Glutamatergic neuron (in vitro differentiated cells): ENCODE measurements at places on chromosomes 6 and 20.
A peak's percentile ranks its signal among the peaks of the same experiment; 100 is the strongest.

DNA sequence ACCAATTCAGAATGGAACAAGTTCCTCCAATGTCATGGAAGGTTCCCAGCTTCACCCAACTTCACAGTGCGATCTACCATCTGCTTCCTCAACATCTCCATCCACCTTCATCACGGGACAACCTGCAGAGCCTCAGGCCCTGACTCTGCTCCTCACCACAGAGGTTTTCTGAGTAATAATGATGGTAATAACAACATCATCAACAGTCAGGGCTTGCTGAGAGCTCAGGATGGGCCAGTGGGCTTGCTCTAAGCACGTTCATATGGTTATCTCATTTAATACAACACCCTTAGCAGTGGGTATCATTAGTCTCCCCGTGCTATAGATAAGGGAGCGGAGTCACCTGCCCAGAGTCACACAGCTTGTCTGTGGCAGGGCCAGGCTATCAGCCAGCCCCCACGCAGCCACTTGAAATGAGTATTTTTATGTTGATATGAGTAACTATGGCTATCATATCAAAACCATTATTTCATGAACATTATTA is 38.6 kb downstream of the PREX1 start:
- H3K36me3 ChIP-seq: no peaks in the 10 kb centered on the region
- H3K27me3 ChIP-seq: peaks cover 13% of the 10 kb centered on the region
- peak overlapping the region; percentile 58 for H3K4me3 ChIP-seq

DNA sequence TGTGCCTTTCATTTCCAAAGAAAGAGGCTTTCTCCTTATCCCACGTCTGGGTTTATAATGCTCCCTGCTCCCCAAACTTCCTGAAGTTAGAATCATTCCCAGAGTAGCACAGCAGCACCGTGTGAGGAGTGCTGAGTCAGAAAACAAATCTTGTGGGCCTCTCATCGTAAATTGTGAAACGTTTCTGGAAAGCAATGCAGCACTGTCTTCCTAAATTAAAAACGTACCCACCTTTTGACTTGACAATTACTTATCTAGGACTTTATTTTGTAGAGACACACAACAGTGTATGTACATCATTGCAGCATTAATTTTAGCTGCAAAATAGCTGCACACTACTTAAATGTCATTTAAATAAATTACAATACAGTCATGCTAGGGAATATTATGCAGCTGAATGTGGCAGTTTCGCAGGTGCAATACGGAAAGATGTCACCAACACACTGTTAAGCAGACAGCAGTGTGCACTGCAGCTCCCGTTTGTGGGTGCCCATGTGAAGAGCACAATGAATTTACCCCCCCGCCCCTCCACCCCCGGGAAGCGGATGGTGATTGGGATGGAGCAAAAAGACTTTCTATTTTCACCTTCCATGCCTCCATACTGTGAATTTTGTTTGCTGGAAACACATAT is 30.8 kb downstream of the RRBP1 start:
- H3K36me3 ChIP-seq: no peaks in the 10 kb centered on the region
- H3K4me3 ChIP-seq: no peak overlapping the region
- peaks cover 3% of the 10 kb centered on the region for H3K27me3 ChIP-seq
- no peak for DNase-seq
- peaks cover 39% of the 10 kb centered on the region for H3K4me1 ChIP-seq

DNA sequence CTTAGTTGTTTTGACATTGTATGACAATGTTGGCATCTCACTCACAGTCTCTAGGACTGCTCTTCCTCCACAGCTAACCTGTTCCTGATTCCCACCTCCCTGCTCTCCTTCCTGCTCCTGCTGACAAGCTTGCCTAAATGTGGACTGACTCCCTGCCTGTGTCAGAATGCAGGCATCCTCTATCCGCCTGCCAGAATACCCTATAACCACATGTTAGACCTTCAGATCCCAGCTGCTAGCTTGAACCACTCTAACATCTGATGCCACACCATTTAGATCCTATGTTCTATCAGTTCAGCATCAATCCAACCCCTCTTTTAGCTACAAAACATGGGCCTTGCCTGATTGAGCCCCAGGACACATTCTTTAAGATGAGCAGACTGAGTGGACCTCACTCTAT is 12.2 kb downstream of the FILIP1 start:
- no peak overlapping the region for H3K27ac ChIP-seq
- H3K27me3 ChIP-seq: no peaks in the 10 kb centered on the region
- no peak overlapping the region for H3K4me3 ChIP-seq

- peaks cover 3% of the 10 kb centered on the region for H3K27me3 ChIP-seq
- H3K27ac ChIP-seq: no peak overlapping the region
- no peak overlapping the region for H3K4me3 ChIP-seq
- peak; percentile 42 for DNase-seq
- peaks cover 2% of the 10 kb centered on the region for H3K4me1 ChIP-seq
Measured at GRCh38 chr20:38196592-38196991, 31.5 kb upstream of the TGM2 start.

GRCh38 chr20:63174309-63175037 is 41.5 kb downstream of the YTHDF1 start:
- peak overlapping the region; percentile 38 for H3K4me3 ChIP-seq
- no peak overlapping the region for H3K27ac ChIP-seq

- H3K4me1 ChIP-seq: no peaks in the 10 kb centered on the region
- peaks cover 5% of the 10 kb centered on the region for H3K36me3 ChIP-seq
- peaks cover 10% of the 10 kb centered on the region for H3K27me3 ChIP-seq
- no peak overlapping the region for H3K4me3 ChIP-seq
Measured at GRCh38 chr6:108768166-108768555, 80.1 kb upstream of the ARMC2 start.

GRCh38 chr20:22723659-22724058 is 139.3 kb upstream of the FOXA2 start:
- H3K27ac ChIP-seq: no peak overlapping the region
- no peaks in the 10 kb centered on the region for H3K36me3 ChIP-seq
- DNase-seq: no peak
- H3K4me3 ChIP-seq: no peak overlapping the region

- no peak for DNase-seq
- peaks cover 1% of the 10 kb centered on the region for H3K4me1 ChIP-seq
- peaks cover 2% of the 10 kb centered on the region for H3K27me3 ChIP-seq
- peaks cover 5% of the 10 kb centered on the region for H3K36me3 ChIP-seq
- no peak overlapping the region for H3K4me3 ChIP-seq
Measured at GRCh38 chr6:12392490-12392889, 102.3 kb downstream of the EDN1 start.
